NCI-H446 (cell line): ENCODE measurements at places on chromosomes 7 and 10.

- peak; percentile 54 for DNase-seq
These were observed 555 bp downstream of the PHF14 start for GRCh38 chr7:10973942-10974911.

GRCh38 chr10:104056619-104057273 is 28.9 kb downstream of the COL17A1 start:
- no peak for DNase-seq

DNA sequence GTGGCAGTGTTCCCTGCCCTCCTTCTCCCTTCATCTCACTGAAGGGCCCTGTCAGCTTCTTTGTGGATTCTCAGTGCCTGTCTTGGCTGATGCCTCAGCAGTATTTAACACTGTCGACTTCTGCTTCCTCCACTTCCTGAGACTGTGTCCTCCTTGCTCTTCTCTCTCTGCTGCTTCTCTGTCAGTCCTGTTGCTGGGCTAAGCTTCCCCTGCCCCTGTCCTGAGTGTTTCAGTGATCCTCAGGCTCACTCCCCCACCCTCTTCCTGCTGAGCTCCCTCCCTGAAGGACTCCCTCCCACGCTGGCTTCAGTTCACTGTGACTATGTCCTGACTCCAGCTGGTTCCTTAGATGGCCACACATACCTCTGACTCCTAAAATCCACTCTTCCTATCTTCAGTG is 64.9 kb downstream of the CREM start:
- DNase-seq, result no peak

- no peak for DNase-seq
These were observed 16.9 kb upstream of the POLR1F start for GRCh38 chr7:19725770-19726169.

- no peak for DNase-seq
These were observed 12.9 kb upstream of the MICU1 start for GRCh38 chr10:72638586-72639440.

DNA sequence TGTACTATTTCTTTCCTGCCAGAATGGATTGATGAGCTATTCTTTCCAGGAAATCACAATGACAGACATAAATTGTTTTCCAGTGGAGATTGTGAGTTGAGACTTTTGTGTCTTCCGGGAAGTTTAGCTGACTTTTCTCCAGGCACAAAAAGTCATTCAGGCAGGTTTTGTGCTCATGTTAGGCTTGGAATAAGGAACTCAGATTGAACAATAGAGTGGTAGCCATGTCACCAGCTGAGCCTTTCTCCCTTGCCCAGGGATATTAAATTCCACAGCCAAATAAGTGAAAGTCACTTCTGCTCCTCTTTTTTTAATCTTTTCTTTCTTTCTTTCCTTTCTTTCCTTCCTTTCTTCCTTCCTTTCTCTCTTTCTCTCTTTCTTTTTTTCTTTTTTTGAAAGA is 559.6 kb downstream of the GALNT17 start:
- no peak for DNase-seq

DNA sequence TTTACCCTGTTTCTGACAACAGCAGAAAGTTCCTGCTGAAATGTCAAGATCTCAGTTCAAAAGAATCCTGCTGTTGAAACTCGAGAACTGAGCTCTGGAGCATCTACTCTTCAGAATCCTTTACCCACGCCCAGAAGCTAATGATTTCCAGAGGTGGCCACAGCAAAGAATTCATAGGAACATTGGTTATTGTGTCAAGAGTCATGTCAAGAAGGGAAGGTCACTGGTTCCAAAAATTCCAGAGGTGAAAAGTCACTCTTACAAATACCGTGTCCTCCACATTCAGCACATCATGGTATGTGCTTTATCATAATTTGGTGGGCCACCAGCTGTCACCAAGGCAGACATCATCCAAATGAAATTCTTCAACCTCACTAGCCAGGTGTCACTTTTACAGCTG is 394.4 kb upstream of the NPVF start:
- DNase-seq, result no peak

DNA sequence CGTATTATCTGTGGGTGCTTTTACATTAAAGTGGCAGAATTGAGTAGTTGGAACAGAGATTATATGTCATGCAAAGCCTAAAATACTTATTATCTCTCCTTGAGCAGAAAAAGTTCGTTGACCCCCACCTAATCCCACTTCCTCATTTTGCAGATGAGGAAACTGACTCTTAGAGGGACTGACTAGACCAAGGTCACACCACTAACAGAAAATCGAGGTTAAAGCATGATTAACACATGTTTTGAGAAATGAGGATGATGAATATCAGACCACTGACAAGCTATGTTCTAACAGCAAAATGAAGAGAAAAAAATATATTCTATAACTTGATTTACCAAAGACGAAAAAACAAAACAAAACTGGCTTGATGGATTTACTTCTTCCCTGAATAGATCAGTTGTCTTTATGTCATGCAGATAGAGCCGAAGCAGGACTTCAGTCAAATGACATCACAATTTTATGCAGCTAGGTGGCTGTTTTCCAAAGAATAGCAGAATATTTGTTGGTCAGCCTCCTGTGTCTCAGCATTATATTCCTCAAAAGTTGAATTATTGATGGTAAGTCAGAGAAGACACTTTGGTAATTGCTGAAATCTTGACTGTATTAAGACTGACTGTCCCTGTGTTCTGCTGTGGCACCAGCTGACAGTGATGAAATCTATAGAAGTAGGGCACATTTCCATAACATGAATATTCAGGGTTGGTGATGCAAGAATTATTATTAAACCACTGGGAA is 24.2 kb upstream of the SMIM30 start:
- no peak for DNase-seq

GRCh38 chr10:102627291-102627735 is 17.0 kb upstream of the TRIM8 start:
- DNase-seq, result no peak

DNA sequence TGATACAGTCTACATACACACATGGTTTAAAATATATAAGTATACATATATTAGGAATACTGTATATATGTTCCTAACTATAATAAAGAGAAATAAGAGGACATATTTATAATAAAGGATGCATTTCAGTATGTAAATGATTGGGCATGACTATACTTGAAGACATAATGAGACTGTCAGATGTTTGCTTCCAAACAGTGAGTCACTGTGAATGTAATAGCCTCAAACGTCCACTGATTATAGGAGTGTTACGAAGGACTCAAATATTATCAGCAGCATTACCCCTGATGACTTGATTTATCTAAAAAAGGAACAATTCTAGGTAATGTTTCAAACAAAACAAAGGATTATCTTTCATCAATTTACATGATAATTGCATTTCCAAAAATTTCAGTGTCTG is 39.9 kb upstream of the NRBF2 start:
- no peak for DNase-seq

DNA sequence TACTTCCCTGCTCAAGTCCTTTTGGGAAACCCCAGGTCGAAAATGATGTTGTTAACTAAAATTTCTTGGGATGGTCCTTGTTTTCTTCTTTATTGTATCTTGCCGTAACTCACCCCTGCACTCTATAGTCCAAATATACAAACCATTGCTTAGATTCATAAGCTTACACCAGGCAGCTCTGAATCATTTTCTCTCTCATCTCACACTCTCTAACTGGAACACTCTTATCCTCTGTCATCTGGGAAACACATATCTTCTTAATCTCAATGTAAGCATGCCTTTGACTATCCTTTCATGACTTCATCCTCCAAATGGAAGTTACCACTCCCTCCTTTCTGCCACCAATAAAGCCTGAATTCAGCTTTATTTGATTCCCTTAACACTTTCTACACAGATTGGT is 175.8 kb upstream of the ANK3 start:
- no peak for DNase-seq

DNA sequence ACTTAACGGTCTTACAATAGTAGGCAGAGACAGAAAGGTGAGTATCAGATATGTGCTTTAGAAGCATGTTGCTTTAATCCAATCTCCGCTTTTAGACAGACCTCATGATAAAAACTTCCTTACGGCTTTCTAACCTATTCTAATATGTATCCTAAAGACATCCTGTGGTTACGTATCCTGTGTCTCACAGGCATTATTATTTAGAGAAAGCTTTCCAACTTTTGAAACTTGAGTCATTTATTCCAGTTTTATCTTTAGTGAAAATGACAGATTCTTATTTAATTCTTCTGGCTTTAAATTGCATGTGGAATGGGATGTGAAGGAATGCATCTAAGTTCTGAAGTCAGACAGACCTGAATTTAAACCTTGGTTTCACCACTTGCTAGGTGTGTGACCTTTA is 118.9 kb downstream of the OTUD1 start:
- no peak for DNase-seq

DNA sequence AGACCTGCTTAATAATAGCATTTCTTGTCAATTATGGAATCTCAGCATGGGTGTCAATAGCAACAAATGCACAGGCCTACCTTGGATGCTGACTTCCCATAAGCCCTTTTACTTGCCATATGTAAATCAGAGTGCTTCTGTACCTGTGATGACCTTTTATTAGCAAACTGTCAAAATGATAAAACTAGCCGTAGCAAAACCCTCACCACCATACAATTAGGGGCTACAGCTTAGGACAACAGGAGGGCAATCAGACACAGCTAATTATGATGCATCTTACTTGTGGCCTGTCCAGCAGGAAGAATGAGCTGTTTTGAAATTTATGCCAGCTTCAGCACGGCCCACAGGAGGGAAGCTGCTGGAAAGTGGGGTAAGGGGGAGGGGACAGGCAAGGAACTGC is 201.6 kb downstream of the TAX1BP1 start:
- no peak for DNase-seq

DNA sequence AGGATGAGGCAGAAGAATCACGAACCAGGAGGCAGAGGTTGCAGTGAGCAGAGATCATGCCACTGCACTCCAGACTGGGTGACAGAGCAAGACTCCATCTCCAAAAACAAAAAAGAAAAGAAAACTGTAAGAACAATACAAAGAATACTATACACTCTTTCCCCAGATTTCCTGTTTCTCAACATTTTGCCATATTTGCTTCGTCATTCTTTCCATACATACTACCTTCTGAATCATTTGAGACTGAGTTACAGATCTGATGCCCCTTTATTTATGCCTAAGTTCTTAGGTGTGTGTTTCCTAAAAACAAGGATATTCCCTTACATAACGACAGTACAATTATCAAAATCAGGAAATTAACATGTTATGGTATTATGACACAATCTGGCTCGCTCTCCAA is 168.4 kb upstream of the CELF2 start:
- no peak for DNase-seq

DNA sequence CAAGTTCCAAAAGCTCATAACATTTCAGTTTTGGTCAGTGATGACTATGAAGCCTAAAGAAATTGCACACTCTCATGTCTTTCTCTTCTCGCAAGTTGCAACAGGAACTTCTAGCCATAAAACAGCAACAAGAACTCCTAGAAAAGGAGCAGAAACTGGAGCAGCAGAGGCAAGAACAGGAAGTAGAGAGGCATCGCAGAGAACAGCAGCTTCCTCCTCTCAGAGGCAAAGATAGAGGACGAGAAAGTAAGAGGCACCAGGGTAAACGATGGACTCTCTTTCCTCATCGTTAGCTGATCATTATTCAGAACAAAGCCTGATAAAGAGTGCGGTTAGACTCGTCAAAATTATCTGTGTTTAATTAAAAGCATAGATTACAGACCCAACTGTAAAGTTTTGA is 94.7 kb downstream of the HDAC9 start:
- no peak for DNase-seq

DNA sequence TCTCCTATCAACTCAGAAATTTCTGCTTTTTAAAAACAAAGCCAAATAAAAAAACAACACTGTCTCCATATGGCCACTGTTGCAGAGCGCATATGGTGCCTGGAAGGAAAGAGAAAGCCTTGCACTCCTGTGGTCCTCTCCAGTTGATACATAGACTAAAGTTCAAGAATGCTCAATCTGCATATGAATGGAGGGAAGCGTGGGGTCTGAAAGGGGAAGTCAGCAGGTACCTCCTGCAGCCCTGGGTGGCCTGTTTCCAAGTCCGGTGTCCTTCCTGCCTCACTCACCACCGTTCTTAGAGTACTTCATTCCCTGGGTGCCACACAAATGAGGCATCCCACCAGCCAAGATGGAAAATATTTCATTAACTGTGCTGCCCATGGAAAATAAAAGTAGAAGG is 138.3 kb upstream of the PALS2 start:
- DNase-seq, result no peak

GRCh38 chr10:5560142-5560816 is 35.5 kb downstream of the CALML3 start:
- no peak for DNase-seq

DNA sequence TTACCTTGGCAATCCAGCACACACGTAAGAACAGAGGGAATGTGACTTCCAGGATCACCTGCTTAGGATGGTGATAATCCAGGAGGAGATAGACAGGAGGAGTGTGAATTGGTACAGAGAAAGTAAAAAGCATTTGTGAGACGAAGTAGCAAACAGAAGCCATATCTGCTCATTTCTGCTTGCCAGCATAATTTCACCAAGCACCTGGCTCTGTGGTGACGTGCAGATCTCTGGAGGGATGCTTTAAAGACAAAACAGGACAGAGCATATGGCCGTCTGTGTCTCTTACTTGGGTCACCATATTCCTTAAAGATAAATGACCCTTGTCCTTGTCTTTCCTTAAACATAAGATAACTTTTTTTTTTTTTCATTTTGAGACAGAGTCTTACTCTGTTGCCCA is 90.2 kb upstream of the ARHGAP21 start:
- no peak for DNase-seq

DNA sequence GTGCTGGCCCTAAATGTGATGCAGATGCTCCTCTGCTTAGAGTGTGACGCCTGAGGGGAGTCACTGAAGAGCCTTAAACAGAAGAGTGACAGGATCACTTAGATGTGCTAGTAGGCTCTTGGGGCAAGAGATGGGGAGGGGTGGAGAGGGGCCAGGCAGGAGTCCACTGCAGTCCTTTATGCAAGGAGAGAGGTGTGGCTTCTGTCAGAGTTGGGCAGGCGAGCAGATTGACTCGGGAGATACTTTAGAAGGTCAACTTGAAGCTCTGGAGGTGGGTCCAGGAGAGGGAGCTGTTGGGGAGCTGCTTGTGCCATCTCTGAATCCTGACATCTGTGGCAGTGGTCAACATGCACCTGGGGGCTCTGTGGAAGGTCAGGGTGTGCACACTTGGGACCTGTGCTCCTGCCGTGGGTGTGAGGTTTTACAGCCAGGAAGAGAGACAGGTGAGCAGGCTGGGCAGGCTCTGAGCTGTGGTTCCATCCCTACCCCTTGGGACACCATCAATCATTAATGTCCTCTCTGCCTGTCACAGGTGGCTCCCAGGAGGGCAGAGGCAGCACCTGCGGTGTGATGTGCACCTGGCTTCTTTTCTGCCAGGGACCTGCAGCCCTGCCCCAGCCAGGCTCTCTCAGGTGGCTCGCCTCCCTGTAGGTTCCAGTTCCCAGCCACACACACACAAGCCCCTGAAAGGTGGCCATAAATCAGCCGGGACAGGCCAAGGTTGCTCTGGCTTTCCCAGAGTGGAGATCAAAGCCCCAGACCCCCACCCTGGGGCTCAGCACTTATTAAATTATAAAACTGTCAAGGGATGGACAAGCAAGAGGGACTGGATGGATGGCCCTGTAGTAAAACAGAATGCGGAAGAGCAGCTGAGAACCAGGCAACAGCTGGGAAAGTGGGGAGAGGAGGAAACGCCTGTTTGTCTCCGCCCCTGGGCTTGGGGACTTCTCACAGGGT is 14.0 kb downstream of the NEURL1 start:
- no peak for DNase-seq

- DNase-seq, result no peak
These were observed 184.9 kb downstream of the EMX2 start for GRCh38 chr10:117727421-117727820.

- DNase-seq, result no peak
These were observed 92.8 kb downstream of the DOCK1 start for GRCh38 chr10:126997801-126998590.

- no peak for DNase-seq
These were observed 381.8 kb upstream of the FZD8 start for GRCh38 chr10:36023939-36024338.
